ENCODE measurements at places on chromosomes 5 and 9.

GRCh38 chr5:95641741-95642220 lies 4.8 kb upstream of the RFESD start:
- no peak for DNase-seq

- no peak for DNase-seq
Measured at GRCh38 chr5:78785454-78785853, 136.9 kb upstream of the LHFPL2 start.

- no peak for DNase-seq
Measured at GRCh38 chr5:68303038-68303738, 87.6 kb downstream of the PIK3R1 start.

DNA sequence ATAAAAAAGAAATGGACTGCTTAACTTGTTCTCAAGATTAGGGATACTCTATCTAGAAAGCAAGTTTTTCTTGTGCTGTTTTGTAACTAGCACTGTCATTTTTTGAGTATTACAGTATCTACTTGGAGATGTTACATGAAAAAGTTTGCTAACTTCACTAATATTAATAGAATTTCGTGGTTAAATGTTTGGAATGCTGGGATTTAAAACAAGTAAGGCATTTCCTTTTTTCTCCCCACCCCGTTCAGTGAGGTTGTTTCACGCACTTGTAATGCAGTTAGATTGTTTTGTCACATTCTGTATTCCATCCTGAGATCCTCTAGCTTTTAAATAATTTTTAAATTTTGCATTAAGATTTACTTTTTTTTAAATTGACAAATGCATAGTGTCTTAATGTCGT lies 20.0 kb upstream of the TEK start:
- no peak for DNase-seq

DNA sequence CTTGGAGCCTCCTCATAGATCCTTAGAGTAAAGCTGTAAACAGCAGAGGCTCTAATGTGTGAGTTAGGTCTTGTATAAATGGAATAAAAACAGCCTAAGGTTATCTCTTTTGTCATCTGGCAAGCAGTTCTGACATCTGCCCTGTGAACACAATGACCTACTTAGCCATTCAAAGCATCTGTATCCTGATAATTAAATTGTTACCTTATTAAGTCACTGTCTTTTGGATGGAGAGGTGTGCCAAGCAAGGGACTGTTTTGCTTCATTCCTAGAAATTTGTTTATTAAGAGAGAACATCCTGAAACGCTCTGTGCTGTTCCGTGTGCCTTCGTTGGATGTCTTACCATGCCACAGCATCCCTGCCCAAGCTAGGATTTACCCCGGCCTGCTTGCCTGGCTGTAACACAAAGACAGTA lies 1.5 kb downstream of the LSM11 start:
- no peak for DNase-seq

GRCh38 chr5:118791926-118792734 lies 196.2 kb downstream of the DTWD2 start:
- DNase-seq, result peak; percentile 32

DNA sequence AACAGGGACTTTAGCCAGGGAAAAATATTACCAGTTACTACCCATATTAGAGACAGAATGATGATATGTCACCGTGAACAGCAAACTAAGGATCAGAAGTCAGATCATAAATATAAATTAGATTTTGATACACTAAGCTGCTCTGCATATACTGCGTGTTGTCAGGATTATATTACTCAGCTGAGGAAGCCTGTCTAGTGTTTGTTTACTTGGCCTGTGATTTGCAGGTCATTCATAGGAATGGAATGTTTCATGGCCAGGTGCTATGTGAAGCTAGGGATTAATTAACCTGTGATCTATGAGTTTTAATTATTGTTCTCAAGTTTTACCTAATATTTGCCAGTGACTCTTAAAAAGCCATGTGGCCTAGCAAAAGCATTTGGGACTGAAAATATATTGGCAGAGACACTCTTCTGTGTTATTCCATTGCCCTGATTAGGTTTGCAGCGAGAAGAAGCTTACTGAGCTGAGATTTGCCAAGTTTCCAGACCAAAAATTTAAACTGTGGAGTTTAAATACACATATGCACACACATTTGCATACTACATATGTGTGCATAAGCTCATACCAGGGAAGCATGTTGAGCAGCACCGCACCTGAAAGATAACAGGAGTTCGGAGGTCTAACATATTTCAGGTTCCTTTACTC lies 496.3 kb upstream of the GRIA1 start:
- DNase-seq, result no peak

GRCh38 chr5:171342362-171343111 lies 33.5 kb downstream of the TLX3 start:
- DNase-seq, result peak; percentile 46

GRCh38 chr5:168260353-168261226 lies 30.9 kb upstream of the WWC1 start:
- DNase-seq, result no peak

DNA sequence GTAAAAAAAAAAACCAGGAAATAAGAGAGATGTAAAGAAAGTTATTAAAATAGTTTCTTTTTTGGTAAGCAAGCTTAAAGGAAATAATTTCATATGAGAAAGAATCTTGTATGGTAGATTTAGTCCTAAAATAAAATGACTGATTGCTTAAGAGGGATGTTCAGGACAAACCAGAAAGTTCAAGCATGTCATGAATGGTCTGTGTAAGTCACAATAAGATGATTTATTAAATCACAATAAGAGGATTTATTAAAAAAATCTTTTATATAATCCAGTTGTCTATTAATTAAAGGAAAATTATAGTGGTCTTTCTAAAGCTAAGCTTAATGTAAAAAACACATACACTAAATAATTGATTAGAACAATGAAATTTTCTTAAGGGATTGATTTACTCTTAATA lies 91.8 kb upstream of the OR13F1 start:
- DNase-seq, result no peak

- no peak for DNase-seq
Measured at GRCh38 chr9:14313378-14313940, 482 bp downstream of the NFIB start.

DNA sequence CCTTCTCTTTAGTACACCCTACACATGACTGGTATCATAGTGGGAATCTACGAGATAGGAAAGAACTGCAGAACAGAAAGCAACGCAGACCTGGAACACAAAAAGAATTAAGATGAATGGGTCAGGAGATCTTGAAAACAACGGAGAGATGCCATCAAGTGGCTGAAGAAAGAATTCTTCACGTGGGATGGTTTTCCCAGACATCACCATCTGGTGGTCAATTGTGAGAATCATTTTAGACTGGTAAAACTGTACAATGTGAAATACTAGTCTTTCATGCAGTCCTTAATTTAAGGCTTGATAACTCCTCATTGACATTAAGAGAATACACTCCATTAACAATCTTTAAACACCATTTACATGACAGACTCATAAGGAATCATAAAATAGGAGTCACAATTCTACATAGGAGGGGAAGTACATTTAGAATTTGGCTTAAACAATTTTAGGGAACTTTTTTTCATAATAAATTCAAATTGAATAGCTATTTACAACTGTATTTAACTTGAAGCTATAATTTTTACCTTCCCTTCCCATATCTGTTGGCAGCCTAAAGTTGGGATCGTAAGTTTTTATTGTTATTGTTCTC lies 128.4 kb upstream of the TRPM3 start:
- peak; percentile 18 for DNase-seq

- DNase-seq, result no peak
Measured at GRCh38 chr5:162325143-162325727, 257.7 kb downstream of the GABRG2 start.

GRCh38 chr9:117535973-117536372 lies 121.1 kb upstream of the ASTN2 start:
- no peak for DNase-seq

DNA sequence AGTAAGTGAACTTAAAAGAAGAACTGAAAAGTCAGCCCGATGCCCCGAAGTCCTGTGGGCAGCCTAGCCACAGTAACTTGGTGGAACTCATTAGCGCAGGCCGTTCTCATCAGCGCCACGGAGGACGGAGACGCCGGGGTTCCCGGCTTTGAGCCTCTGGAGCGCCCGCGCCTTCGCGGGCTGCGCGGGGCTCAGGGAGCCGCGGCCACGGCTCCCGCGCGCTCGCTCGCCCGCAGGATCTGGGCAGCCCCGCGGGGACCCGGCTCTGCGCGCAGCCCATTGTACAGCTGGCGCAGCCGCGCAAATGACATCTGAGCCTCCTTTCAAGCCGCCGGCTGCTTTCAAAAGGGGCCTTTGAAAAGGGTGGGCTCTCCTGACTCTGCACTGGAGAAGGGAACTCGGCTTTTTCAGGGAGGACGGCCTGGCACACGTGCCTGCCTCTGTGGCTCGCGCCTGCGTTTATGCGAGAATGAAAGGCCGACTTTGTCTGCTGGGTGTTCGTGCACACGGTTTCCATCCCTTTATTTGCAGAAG lies 40.7 kb downstream of the TLR4 start:
- no peak for DNase-seq

- no peak for DNase-seq
Measured at GRCh38 chr5:135110785-135111596, 77.0 kb upstream of the PITX1 start.

GRCh38 chr5:15741591-15741990 lies 241.6 kb downstream of the FBXL7 start:
- no peak for DNase-seq

- DNase-seq, result no peak
Measured at GRCh38 chr9:21761309-21761901, 41.0 kb upstream of the MTAP start.

DNA sequence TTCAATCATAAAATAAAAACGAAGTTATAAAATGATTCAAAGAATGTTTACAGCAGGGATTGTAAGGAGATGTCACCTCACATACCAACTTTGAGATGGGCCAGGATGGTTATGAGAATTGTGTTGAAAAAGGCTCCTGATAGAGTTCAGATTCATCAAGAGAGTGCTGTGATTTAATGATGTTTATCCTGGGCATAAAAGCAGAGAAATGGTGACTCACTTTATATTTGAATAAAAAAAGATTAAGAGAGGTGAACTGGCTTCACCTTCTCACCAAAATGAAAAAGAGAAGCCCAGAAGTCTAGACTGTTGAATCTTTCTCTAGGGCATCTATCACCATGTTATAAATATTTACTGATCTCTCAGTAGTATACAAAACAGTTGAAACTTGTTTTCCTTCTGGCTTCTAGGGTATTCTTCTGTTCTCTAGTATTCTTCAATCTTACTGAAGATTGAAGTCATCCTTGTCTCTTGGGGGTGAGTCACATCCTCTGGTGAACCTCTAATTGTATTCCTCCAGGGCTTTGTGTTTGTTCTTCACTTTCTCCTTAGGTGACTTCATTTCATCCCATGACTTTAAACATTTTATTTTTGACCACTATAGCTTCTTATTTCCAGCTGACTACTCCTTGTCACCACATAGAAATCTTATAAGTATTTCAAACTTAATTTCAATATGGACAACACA lies 1237.3 kb upstream of the C9orf72 start:
- DNase-seq, result no peak

GRCh38 chr5:39395521-39395920 lies 29.3 kb downstream of the DAB2 start:
- no peak for DNase-seq

- peak; percentile 22 for DNase-seq
Measured at GRCh38 chr9:114616684-114617520, 5.8 kb downstream of the TMEM268 start.

DNA sequence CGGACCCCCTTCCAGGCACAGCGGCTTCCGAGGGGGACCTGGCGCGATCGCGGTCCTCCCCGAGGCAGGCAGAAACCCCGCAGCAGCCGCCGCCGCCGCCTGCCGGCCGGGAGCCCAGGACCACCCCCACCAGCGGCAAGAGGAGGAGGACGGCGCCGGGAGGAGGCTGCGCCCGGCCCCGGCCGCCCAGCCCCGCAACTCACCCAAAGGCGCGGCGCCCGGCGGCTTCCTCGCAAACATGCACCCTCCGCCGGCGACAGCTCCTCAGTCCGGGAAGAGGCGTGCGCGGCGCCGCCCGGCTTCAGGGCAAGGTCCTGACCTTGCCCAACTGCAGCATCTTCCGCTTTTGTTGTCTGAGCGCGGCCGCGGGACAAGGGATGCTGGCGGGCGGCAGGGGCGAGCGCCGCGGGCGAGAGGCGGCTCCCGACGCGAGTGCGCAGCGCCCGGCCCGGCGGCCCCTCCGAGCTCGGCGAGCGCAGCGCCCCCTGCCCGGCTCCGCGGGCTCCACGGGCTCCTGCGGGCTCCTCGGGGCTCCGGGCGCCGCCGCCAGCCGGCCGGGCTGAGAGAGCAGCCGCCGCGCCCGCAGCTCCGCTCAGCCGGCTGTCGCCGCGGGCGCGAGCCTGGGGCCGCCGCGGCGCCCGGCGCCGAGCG lies 507 bp downstream of the CTNND2 start:
- no peak for DNase-seq

DNA sequence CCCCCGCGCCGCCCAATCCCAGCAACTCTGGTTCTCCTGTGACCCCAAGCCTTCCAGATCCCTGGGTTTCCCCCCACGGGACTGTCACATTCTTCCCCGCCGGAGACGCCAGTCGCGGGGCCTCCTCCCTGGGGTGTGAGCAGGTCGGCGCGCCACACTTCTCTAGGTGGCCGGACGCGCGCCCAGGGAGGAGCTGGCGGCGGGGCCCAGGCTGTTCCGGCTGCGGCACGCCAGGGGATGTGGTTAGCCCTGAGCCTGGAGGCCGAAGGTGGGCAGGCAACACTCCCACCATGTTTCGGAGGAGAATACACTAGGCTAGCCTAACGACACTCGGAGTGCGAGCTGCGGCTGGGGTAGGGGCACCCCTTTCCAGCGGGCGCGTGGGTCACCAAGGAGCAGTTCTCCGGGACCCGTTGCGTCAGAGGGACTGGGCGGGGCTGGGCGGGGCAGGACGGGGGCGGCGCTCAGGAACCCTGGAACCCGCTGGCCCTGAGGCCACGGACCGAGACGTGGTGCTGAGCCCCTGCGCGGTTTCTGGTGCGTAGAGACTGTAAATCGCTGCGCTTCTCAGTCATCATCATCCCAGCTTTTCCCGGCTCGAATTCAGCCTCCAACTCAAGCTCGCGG lies at the start of gene SLC27A6:
SLC27A6 (plus strand) TSS at position 478 of the 627 bp plus-strand sequence. CDS start 650 bp downstream, outside the sequence.
- DNase-seq, result no peak

GRCh38 chr5:8457187-8458037 lies 588.5 kb downstream of the MTRR start:
- DNase-seq, result peak; percentile 90

DNA sequence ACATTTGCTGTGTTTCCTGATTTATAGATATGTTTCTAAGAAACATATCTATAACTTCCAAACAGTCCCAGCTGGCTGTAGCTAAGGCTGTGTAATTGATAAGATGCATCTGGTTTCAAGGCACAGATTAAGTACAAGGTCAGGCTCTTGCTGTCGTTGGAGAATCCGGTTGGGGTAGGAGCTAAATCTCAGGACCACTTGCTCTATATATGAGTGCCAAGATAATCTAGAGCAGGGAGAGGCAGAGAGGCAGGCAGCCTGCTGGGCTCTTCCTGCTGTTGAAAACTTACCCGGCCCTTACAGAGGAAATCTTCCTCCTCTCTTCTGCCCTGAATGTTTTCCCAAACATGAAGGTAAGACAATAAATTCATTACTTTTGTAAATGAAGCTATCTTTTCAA lies at the start of gene C7:
C7 (plus strand) TSS at position 234 of the 400 bp plus-strand sequence; CDS start at position 348, 114 bp downstream.
- DNase-seq, result no peak

GRCh38 chr5:86970361-86970760 lies 297.3 kb upstream of the RASA1 start:
- no peak for DNase-seq

- DNase-seq, result no peak
Measured at GRCh38 chr5:55350754-55351153, 43.0 kb downstream of the MTREX start.

- no peak for DNase-seq
Measured at GRCh38 chr5:74978345-74978744, 74.0 kb downstream of the GCNT4 start.

Measured in CD4-positive, alpha-beta T cell treated with Interleukin-17A for 1 hour (primary cell).